ENCODE measurements at places on chromosomes 4 and X.

DNA sequence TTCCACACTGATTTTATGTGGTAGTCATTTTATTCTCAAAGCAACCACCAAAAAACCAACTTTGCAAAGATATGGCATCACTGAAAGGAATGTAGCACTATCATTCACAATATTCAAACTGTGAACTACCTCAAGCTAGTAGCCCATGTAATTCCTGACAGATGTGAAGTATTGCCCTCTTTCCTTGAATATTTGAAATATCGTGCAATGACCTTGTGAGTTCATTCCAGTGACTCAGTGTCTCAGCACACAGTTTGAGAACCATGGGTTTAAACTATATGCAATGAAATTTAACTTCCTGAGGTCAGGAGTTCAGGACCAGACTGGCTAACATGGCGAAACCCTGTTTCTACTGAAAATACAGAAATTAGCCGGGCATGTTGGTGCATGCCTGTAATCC is 20.9 kb upstream of the IQCM start:
- DNase-seq: no peak

- no peak for DNase-seq
Observed at GRCh38 chrX:10086676-10087075, 70.1 kb upstream of the CLCN4 start.

DNA sequence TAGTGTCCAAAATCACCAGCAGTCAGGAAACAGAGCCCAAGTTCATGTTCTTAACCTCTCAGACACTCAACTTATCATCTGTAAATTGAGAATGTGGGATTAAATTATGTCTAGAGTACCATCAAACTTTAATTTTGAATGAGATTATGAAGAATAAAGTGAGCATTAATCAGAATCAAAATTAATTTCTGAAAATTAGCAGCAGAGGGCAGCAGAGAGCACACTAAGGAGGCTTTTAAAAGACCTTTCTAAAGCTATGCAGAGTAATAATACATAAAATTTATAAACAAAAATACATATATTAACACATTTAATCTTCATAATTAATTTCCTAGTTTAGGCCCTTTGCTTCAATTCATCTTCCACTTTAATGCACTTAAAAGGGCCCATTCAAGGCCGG is 7.1 kb downstream of the TASL start:
- DNase-seq: no peak

DNA sequence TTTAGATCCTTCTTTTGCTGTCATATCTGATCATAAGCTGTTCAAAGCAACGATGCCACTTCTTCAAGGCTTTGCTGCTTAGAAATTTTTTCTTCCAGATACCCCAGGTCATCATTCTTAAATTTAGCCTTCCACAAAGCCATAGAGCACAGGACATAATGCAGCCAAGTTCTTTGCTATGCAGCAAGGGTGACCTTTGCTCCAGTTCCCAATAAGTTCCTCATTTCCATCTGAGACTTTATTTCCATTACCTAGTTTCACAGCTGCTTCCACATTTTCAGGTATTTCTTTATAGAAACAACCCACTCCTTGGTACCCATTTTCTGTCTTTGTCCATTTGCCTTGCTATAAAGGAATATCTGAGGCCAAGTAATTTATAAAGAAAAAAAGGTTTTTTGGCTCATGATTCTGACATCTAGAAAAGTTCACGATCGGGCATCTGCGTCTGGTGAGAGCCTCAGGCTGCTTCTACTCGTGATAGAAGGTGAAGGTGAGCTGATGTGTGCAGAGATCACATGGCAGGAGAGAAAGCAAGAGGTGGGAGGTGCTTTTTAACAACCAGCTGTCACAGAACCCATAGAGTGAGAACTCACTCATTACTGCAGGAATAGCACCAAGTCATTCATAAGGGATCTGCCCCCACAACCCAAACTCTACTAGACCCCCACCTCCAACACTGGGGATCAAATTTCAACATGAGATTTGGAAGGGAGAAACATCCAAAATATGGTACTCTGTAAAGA is 11.8 kb upstream of the TASL start:
- no peak for DNase-seq

GRCh38 chr4:156892805-156893204 is 78.8 kb downstream of the PDGFC start:
- DNase-seq: no peak

- no peak for DNase-seq
Observed at GRCh38 chrX:53445977-53446376, 11.8 kb upstream of the HSD17B10 start.

DNA sequence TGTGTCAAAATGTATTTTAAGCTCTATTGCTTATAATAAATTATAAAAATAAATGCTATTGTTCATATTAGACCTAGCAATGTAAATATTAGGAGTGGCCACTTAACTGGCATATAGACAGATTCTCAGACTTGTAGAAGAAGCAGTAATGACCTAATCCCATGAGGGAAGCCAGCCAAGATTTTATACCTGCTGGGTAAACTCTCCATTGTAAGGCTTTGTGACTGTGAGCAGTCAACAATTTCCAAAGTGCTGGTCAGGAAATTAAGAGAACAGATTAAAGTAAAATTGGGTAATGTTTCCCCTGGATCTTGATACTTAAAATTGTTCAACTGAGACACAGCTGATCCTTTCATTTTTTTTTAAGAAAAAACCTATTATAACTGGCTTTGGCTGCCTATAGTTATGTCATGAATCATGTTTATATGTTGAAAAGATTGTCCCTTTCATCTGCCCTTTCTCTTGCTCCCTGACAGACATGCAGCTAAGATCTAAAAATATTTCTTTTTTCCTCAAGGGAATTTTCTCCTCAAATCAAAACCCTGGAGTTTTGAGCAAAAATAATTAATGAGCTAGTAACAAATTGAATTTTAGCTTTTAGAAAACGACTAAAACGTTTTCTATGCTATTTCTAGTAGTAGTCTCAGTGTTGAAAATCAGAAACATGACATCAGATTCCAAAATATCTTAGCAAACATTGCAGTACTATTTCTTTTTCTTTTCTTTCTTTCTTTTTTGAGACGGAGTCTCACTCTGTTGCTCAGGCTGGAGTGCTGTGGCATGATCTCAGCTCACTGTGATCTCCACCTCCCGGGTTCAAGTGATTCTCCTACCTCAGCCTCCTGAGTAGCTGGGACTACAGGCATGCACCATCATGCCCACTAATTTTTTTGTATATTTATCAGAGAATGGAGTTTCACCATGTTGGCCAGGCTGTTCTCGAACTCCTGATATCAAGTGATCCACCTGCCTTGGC is 77.9 kb downstream of the ADGRL3 start:
- no peak for DNase-seq

GRCh38 chrX:139554991-139555675 is 24.6 kb downstream of the F9 start:
- DNase-seq: no peak

GRCh38 chr4:5366421-5366820 is 315.1 kb downstream of the STK32B start:
- no peak for DNase-seq

DNA sequence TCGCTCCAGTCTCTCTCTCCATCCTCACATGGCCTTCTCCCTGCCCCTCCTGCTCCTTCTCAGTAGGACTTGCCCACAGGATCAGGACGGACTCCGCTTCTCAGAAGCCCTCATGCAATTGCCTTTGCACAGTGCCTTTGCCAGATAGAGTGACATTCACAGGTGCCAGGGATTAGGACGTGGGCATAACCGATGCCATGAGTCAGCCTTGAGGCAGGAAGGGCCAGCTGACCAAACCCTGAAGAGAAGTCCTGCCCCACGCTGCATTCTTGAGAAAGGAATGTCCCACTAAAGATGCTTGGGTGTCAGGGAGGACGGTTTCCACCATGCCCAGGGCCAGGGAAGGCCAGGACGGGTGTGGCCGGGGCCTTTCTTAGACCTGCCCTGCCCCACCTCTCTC is 6.6 kb upstream of the GRPEL1 start:
- DNase-seq: no peak

DNA sequence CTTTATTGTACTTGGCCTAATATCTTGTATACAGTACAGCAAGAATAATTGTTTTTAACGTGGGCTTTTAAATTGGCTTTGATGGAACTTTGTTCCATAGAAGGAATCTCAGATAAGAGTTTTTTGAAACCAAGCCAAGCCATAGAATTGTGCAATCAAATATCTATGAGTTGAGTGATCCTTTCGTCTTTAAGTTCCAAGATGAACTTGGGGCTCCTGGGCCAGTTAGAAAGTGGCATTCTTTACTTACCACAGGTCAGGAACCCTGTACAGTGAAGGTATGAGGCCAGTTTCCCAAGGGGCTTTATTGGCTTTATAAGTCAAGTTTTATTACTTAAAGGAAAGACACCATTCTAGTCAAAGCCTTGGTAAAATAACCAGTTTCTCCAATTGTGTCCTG is 2104.2 kb downstream of the PCDH7 start:
- DNase-seq: no peak

DNA sequence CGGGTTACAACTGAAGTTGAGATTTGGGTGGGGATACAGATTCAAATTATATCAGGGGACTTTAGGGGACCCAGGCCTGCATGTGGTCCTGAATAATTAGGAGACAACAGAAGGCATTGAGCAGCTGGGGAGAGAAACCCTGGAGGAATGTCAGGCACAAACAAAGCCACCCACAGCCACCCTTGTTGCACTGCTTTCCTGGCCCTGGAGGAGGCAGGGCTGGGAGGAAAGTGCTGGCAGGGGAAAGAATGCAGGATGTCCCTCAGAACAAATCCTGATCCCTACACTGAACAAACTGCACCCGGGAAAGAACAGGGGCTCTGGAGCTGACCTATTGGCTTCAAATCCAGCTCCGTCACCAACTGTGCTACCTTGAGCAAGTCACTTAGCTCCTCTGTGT is 214.1 kb upstream of the ATP6AP2 start:
- no peak for DNase-seq

GRCh38 chr4:177487977-177488376 is 45.7 kb upstream of the AGA start:
- DNase-seq: no peak

DNA sequence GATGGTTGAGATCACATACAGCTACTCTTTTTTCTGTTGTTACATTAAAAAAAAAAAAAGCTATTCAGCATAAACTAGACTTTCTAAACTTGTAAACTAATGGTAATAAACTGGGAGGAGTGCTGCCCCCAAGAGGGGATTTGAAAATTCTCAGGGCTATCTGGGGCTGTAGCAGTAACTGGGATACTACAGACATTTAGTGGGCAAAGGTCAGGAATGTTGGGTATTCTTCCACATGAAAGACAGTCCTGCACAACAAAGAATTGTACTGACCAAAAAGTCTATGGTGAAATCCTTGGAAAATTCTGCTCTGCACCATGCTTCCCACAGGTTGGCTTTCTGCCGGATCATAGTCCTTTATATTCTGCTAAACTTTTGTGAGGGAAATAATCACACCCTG is 232.6 kb upstream of the BOD1L1 start:
- no peak for DNase-seq

DNA sequence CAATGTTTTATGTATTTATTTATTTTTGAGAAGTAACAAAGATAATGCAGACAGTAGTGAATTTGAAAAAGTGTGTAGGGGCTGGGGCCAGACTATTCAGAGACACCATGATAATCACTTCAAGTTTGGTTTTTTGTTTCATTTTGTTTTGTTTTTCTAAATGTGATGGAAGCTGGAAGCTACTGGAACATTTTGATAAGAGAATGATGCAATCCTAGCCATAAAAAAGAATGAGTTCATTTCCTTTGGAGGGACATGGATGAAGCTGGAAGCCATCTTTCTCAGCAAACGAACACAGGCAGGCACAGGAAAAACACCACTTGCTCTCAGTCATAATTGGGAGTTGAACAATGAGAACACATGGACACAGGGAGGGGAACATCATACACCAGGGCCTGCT is 706.6 kb upstream of the EPHA5 start:
- no peak for DNase-seq

DNA sequence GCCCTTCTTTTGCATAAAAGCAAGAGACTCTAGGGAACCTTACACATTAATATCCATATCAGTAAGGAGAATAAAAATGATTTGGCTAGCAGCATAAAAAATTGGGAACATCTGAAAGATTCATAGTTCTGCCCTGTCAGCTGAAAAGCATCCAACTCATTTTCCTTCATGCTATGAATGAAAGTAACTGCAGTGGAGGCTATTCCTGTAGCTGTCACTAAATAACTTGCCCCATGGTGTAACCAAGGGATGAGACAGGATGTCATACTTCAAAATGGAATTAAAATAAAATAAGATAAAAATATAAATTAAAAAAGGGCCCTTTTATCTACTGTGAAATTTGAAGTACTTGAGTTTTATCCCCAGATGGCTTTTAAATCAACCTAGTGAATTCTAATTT is 878.8 kb downstream of the C4orf33 start:
- DNase-seq: no peak

- DNase-seq: peak; percentile 13
Observed at GRCh38 chrX:45710081-45710801, 509.6 kb upstream of the DIPK2B start.

- no peak for DNase-seq
Observed at GRCh38 chrX:114095789-114096188, 488.1 kb upstream of the HTR2C start.

GRCh38 chrX:21933077-21933476 is 7.4 kb upstream of the SMS start:
- no peak for DNase-seq

- no peak for DNase-seq
Observed at GRCh38 chr4:1469043-1469442, 62.8 kb upstream of the NKX1-1 start.

- DNase-seq: no peak
Observed at GRCh38 chr4:84938316-84938715, 28.2 kb downstream of the WDFY3 start.

- no peak for DNase-seq
Observed at GRCh38 chr4:38101563-38101962, 141.4 kb downstream of the PTTG2 start.

DNA sequence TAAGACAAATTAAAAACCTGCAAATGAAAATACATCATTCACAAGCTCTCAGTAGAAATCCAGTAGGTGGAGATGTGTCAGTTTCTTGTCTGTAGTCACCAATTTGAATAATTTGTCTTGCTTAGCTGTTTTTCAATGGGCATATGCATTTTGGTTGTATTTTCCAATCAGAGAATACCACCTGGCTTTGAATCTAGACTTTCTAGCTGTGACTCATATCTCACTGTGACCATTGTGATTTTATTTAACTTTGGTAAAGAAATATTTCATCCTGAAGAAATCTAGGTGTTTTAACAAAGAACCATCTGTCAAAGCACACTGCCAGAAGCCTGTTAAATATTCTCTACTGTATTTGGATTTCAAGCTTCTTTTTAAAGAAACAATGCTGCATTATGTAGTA is 1650.6 kb upstream of the IGFBP7 start:
- no peak for DNase-seq

DNA sequence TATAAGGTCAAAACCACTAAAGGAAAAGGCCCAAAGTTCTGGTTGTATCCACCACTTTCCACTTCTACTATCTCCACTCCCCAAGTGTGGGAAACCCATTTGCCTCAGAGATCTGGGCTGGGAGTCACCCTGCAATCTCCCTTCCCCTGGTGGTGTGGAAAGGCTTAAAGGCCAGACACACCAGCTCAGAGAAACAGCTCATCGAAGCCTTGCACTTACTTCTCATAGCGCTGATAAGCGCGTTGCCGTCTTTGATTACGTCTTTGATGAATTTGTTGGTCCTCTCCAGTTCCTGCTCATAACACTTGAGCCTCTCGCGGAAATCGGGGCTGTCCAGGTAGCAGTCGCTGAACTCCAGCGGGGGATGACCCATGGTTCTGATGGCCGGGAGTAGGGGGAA is 647 bp downstream of the OPHN1 start:
- DNase-seq: no peak

- DNase-seq: no peak
Observed at GRCh38 chr4:139009702-139010101, 5.9 kb upstream of the NOCT start.

Measured in stimulated activated CD4-positive, alpha-beta T cell treated with anti-CD3 and anti-CD28 coated beads, Interleukin-1b, Interleukin-23, amount 100 ng/mL, for 1 hour (primary cell).